ENCODE measurements at places on chromosomes 3 and 15.

GRCh38 chr3:4693620-4694019, 200.5 kb downstream of the ITPR1 start:
- no peak for DNase-seq

DNA sequence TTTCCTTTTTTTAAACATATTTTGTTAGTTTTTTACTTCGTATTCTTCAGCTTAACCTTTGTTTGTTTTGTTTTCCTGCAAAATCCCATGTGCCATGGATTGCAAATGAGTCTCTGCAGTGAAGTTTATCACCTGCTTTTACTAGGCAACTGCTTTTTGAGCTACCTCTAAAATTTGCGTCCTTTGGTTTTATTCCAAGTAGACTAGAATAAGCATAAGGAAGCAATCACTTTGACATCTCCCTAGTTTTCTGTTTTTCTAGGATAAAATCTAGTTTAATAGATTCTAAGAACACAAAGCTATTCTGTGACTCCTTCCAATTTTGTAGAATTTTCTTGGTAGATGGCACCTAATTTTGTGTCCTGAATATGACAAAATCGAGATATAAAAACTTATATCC, 1059.2 kb downstream of the OTOL1 start:
- DNase-seq: no peak

GRCh38 chr3:113575206-113575605, 42.9 kb downstream of the SIDT1 start:
- no peak for DNase-seq

- no peak for DNase-seq
Measured at GRCh38 chr3:113825090-113825489, 13.5 kb upstream of the GRAMD1C start.

DNA sequence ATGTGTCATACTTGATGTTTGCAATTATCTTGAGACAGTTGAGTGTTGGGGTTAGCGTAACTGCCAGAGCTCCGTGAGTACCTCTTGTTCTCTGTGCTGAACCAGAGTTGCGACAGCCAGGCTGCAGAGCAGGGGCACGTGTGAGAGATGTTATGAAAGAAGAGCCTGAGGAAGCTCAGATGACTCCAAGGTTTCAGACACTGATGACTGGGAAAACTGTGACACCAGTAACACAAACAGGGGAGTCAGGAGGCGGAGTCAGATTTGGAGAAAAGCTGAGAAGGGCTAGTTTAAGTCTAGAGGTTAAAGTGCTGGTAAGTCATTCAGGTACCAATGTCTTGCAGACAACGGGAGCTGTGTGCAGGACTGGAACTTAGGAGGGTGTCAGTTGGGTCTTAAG, 45.0 kb downstream of the BLM start:
- no peak for DNase-seq

DNA sequence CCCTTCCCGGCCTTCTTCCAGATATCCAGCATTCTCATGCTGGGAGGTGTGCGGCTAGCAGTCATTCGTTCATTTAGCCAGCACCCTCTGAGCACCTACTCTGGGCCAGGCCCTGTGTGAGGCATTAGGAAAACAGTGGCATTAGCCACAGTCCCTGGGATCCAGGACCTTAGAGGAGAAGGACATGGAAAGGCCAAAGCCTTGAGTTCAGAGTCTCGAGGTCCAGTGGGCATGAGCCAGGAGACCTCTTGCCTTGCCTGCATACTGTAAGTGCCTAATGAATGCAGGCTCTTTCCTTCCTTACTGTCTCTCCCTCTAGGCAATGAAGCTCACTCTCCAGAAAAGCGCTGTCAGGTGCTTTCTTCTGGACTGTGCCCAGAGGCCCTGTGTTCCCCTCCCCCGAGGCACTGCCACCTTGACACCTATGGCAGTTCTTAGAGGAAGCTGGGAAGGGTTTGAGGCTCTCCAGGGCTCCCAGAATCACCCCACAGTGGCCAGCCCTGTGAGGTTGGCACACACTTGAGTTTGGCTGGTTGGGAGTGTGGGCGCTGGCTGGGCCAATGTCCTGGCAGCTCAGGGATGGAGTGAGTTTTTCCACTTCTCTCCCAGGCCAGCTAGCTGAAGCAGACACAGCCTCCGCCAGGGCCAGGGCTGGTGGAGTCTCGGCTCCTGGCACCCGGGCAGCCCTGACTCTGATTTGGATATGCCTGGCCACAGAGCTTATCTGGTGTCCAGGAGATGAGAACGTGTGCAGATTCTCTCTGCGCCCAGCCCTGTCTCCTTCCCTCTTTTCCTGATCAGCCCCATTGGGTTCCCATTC, 5.4 kb downstream of the CORO2B start:
- no peak for DNase-seq

GRCh38 chr3:103512595-103512994, 1077.8 kb downstream of the ZPLD1 start:
- no peak for DNase-seq

DNA sequence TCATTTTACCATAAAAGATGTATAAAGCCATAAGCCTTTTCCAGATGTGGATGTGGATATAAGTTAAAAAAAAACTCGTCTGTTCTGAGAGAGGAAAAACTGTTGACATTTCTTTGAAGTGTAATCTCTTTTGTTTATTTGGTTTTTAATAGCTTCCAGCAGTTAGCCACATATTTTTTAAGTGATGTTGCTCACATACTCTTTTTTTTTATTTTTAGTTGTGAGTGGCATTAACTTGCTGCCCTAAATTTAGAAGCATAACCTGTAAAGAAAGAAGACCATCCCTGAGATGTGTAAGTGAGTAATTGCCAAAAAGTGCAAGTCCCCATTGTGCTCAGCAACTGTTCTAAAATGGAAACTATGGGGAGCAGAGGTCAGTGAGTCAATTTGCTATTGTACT, 415.9 kb upstream of the MDFIC2 start:
- DNase-seq: no peak

- DNase-seq: no peak
Measured at GRCh38 chr15:52834379-52834778, 44.2 kb upstream of the ONECUT1 start.

DNA sequence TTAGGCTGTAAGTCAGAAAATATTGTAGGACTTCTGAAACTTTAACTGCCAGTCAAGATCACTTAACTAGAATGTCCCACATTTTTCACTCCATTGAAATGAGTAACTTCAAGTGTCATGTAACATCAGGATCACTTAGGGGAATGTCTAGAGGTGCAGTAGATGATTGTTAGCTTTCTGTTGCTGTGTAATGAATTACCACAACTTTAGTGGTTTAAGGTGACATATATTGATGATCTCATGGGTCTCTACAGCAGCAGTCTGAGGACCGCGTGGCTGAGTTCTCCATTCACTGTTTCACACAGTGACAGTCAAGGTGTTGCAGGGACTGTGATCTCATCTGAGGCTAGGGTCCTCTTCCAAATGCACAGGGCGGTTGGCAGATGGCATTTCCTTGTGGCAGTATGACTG, 82.7 kb downstream of the SLC25A26 start:
- no peak for DNase-seq

- DNase-seq: no peak
Measured at GRCh38 chr15:32669896-32670611, 28.5 kb downstream of the SCG5 start.

GRCh38 chr3:172236771-172237742, 197.7 kb downstream of the FNDC3B start:
- DNase-seq: no peak

- no peak for DNase-seq
Measured at GRCh38 chr15:22831473-22831872, 7.0 kb upstream of the NIPA2 start.

- DNase-seq: no peak
Measured at GRCh38 chr3:113461488-113461887, 20.2 kb upstream of the CFAP44 start.

GRCh38 chr3:179260949-179261765, 10.2 kb upstream of the KCNMB3 start:
- peak; percentile 73 for DNase-seq

Measured in SK-N-DZ (cell line).